ENCODE measurements at places on chromosomes 7 and 10.

DNA sequence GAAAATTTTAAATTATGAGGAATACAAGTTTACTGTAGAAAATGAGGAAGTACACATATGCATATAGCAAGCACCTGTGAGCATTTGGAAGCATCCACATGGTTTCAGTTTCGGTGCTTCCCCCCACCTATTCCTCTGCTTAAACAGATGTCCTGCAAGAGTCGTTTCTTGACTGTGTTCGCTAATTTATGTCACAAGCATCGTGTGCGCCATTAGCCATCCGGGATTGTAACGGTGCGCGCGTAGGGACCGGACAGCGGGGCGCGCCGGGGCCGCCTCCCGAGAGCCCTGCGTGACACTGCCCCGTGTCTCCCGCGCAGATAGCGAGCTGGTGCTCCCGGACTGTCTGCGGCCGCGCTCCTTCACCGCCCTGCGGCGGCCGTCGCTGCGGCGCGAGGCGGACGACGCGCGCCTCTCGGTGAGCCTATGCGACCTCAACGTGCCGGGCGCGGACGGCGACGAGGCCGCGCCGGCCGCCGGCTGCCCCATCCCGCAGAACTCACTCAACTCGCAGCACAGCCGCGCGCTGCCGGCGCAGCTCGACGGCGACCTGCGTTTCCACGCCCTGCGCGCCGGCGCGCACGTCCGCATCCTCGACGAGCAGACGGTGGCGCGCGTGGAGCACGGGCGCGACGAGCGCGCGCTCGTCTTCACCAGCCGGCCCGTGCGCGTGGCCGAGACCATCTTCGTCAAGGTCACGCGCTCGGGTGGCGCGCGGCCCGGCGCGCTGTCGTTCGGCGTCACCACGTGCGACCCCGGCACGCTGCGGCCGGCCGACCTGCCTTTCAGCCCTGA, 90.9 kb downstream of the NEURL1 start:
- DNase-seq, result no peak

DNA sequence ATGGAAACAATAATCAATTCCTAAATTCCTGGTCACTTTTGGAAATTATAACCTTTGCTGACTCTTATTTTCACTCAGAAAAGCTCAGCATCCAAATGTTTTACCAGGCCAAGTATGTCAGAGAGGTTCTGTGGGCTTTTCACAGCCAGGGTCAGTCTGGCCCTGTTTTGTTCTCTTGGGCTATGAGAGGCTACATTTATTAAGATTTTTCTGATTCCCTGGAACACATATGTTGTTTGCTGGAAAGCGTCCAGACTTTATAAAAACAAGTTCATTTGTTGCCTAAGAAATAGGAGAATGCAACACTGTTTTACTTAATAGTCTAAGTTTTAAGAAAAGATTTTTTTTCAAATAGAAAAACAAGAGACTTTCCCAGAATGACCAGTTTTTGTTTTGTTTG, 238.4 kb upstream of the PLXDC2 start:
- no peak for DNase-seq

GRCh38 chr7:98288064-98288823, 6.8 kb downstream of the BRI3 start:
- no peak for DNase-seq

DNA sequence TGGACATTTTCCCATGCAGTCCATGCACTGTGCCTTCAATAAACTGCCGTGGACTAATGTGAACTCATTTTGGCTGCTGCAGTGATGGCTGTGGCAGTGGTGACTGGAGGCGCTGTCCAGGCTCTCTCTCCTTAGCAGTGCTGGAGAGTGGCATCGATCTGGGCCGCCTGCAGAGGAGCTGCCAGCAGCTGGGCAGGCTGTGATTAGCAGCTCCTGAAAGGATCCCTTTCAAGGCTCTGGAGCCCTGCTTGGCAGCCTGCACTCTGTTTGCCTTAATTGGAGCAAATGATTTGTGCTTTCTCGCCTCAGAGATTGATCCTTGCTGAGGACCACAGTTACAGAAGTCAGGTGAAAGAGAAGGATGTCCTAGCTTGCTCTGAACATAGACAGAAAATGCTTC, 130.1 kb upstream of the VWC2 start:
- no peak for DNase-seq

GRCh38 chr7:39946693-39947092, 3.4 kb upstream of the CDK13 start:
- DNase-seq, result no peak

GRCh38 chr7:155252892-155253501, 44.7 kb upstream of the INSIG1 start:
- no peak for DNase-seq

DNA sequence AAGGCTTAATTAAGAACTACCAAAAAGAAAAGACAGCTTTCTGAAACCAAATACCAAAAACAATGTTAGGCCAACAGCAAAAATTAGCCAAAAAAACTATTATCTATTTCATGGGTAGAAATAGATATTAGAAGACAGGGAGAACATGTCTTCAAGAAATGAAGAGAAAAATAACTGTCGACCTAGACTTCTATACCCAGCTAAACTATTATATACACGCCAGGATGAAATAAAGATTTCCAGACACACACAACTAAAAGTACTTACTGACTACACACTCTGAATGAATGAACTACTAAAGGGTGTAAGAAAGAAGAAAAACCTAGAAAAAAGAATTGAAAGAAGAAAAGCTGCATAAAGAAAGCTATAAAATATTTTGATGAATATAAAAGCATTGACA, 11.5 kb upstream of the CDHR3 start:
- DNase-seq, result no peak

All from PC-9 (cell line).